ENCODE measurements at places on chromosomes 16 and 17.

DNA sequence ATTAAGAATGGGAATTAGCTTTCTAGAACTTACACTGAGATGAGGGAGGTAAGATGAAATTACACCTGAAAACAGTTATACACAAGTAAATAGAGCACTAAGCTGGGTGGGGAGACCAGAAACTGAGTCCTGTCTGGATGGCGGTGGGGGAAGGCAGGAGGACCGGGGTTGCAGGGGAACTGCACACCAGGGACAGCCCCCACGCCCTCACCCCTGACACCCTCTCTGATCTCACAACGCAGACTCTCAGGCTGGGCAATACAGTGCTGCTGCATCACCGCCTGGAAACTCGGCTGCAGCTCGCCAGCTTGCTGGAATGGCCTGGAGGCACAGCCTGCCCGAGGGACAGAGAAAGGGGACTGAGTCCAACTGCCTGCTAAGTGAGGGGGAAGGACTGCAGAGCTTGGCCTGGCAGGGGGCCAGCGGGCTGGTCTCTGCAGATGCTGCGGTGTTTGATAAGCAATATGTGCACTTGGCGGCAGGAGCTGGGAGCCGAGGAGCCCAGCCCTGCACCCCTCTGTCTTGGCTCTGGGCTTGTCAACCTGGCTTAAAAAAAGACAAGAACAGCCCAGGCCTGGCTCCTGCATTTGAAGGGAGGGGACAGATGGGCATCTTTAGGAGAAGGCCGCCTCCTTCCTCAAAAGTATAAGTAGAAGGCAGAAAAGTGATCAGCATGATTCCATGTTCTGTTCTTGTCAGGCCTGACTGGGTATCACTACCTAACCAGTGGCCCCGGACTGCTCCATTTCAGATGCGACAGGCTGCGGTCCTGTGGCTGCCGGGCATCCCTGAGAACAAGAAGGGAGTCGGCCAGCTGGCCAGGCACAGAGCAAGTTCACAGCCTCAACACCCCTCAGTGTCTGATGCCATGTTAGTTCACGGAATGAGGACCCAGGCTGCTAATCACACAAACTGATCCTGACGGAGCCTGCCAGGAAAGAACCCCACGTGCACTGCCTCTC is 30.2 kb downstream of the SPHK1 start:
- DNase-seq: no peak

DNA sequence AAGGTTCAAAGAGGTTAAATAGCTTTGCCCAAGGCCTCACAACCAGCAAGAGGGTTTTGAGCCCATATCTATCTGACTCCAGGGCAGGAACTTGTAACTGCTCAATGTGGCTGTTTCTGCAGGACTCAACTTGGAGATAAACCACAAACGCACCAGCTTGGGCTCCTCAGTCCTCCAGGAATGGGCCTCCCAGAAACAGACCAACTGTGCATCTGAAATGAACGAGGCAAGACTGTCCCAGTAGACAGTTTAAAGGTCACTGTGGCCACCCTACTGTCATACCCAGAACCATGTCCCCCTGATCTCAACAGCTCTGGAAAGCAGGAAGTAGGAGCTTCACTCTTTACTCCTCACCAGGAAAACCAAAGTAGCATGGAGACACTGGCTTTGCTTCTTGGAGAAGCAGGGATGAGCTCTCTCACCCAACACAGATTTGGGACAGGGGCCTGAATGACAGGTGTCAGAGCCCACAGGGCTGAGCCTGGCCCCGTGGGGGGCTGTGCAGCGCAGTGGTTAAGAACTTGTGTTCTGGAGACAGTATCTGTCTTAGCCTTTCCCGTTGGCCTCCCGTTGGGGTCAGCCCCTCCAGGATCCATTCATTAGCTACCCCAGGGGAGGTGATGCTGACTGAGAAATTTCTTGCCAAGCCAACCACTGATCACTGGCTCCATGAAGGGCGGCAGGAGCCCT is 2.3 kb upstream of the CALB2 start:
- no peak for DNase-seq

DNA sequence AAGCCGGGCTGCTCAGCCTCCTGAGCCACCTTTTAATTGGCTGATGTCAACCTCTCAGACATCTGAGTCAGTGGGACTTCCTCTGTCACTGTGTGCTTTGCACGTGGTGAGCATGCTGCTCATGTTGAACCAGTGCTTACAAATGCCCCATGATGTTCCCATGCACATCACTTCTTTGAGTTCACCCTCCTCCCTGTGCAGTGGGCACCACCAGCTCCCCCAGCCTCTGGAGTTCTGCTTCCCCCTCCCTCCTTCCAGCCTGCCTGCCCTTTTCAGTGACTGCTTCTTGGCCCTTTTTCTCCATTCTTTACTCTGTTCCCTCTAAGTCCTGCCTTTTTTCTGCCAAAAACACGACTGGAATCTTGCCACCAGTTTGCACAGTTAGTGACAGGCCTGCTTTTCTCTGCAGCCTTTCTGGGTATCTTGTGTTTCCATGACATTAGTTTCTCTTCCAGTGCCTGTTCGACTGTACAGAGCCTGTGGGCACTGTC is 41.6 kb downstream of the USP10 start:
- DNase-seq: peak; percentile 23

GRCh38 chr17:19447085-19447583 is 36.1 kb downstream of the RNF112 start:
- peak; percentile 81 for DNase-seq

DNA sequence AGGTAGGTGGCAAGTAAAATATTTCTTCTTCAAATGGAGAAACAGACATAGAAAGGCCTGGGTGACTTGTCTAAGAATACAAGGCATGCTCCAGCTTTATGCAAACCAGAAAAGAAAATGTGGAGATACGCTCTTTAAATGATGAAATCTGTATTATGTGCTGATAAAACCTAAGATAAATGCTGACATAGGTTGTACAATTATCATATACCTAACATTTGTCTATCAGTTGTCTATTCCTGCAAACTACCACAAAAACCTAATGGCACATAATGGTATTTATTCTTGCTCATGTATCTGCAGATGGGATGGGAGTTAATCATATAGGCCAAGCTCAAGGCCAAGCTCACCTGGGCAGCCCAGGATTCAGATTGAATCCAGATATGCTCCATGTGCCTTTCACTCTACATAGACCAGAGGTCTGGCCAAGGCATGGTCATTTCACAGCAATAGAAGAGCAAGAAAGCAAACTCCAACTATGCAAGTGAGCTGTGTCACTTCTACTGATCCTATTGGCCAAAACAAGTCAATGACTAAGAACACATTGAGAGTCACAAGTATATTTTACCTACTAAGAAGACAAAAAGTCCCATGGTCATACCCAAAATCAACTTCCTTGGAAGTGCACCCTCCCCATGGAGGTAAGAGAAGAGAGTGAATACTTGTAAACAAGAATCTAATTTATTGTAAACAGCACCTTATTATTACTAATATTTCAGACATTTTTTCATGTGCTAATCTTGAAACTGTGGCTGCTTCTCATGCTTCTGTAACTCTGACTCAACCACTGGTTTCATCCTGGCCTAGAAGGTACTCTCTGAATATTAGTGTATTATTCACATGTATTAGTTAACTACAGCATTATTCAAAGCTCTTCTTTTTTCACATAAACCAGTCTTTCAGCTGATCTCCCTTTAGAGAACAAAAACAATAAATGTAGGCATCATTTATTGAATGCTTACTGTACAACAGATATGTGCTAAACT is 270.7 kb upstream of the SOX9 start:
- no peak for DNase-seq

DNA sequence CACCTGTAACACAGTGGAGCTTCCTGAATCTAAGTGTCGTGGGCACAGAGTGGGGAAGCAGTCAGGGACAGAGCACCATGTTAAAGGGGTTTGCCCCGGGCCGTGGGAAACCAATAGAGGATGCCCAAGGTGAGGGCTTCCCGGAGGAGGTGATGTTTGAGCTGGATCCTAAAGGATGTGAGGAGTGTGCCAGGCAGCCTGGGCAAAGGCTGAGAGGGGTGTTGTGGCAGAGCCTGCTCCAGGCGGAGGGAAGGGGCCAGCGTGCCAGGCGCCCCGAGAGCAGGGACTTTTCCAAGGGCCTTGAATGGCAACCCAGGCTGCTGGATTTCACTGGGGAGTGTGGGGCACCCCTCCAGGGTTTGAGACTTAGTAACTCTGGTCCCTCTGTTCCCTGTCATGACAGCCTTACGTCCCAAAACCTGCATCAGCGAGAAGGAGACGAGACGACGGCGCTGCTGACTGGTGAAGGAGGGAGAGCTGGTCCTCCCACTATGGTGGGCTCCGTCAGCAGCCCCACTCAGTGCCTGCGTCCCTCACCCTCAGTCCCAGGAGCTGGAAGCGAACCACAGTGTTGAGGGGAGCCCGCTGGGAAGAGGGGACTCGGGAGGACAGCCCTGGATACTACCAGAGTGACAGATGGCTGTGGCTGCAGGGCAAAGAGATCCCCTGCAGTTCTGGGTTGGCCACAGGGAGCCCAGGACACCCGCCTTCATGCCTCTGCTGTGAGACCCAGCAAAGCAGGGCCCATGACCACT is 228.4 kb downstream of the KATNIP start:
- DNase-seq: no peak

DNA sequence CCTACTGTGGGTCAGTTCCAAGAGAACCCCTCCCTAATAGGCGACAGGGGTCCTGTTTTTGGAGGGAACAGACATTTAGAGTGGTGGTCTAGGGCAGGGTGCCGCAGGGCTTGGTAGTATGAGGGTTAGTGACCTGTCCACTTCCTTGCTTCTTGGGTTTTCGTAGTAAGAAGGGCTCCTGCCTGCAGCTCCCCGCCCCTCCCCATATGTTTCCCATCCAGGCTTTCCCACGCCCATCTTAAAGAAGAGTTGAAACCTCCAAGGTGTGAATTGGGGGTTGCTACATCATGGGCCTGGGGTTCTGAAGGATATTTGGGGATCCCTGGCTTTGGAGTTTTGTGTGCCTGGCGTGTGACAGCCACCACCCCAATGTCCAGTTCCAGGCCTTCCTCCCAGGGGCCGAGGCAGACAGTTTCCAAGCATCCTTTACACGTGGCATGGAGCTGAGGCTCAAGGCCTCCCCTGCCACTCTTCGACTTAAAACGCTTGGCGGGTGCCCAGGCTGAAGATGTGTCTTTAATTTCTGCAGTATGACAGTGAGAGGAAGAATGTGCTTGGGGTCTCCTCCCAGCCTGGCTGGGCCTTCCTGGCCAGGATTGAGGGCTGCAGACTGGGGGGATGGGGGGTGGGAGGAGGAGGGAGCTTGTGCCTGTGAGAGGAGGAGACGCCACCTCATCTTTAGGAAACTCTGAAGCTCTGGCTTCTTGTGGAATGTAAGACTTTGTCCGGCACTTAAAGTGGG is 2.3 kb upstream of the COL1A1 start:
- DNase-seq: no peak

DNA sequence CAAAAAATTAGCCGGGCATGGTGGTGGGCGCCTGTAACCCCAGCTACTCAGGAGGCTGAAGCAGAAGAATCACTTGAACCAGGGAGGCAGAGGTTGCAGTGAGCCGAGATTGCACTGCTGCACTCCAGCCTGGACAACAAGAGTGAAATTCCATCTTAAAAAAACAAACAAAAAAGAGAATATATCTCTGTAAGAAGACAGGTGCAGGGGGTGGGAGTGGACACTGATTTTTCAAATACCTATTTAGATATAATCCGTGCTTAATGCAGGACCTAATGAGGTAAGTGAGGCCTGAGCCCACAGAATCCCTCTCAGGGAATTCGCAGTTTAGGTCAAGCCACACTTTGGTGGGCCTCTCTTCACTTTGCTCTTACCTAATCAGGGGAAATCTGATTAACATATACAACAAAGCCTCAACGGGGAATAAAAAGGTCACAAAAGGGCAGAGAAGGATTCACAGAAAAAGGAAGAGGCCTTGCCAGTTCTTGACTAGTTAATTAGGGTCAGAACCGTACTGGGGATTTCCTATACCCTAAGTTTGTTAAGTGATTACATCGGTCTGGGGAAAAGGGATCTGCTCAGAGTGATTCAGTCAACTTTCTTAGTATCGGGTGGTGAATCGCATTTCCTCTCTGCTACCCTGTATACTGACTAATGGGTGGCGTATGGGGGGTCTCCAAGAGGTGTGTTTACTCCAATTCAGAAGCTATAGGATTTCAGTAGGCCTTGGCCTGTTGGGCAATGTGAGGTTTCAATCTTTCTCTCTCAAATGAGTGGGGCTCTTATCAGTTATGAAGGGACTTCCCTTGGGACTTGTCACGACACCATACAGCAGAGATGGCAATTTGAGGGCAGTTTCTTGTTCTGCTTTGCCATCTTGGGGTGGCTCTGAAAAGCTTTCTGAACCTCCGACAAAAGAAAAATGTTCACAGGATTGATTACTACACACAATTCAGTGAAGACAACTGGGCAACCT is 1.9 kb upstream of the NFAT5 start:
- DNase-seq: peak; percentile 43

DNA sequence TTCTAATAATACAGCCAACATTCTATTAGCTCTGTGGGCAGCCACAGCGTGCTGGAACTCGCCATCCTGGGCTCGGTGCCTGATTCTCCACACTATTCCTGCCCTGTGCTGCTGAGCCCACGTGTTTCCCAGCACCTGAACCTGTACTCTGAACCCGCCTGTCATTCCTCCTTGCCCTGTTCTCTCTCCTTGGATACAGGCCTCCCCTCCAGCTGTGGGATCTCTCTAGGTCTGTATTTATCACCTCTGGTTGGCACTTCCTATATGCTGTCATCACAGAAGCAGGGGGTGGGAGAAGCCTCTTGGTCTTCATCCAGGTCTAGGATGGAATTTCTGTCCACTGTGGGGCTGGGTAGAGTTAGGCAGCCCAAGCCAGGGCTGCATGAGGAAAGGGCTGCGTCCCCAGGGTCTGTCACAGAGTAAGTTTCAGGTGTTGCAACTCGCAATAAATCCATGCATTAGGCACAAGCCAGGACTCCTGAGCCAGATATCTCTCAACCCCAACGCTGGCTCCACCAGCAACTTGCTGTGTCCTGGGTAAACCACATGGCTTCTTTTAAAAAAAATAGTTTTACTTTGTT is 56.0 kb downstream of the ABAT start:
- no peak for DNase-seq

GRCh38 chr16:72234387-72234786 is 62.4 kb upstream of the PMFBP1 start:
- no peak for DNase-seq

GRCh38 chr17:56298846-56299245 is 145.6 kb downstream of the ANKFN1 start:
- no peak for DNase-seq

- DNase-seq: no peak
Observed at GRCh38 chr17:83124871-83125514, 45.6 kb downstream of the METRNL start.

GRCh38 chr16:67244387-67245185 is 2.7 kb downstream of the FHOD1 start:
- DNase-seq: peak; percentile 82

DNA sequence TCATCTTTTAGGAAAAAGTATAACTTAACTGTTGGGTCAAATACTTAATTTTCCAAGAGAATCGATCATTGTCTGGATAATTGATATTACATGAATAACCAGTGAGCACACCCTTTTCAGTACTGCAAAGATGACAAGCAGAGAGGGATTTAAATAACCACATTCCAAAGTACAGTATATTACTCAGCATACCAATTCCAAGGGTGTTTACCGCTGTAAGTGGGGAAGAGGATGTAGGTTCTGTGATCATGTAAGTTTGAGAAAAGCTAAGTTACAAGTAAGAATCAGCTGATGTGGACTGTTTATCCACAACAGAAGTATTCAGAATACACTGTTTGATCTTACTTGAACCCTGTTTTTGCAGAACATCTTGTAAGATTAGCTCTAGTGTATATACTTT is 6.1 kb downstream of the GDE1 start:
- no peak for DNase-seq
